ENCODE measurements at places on chromosomes 16 and 17. TPM values are rescaled to one million over a fixed set of nuclear protein-coding genes. Genes with fewer than 3 reads are reported as not detected.

ACD gene
- 18.0 TPM for total RNA-seq

DNAH3 gene
- not detected for total RNA-seq

RNF43 gene
- total RNA-seq, result 0.42 TPM

ZNF469 gene
- 1.0 TPM for total RNA-seq

TMC7 gene
- 5.2 TPM for total RNA-seq

SLC2A4 gene
- total RNA-seq, result 20.1 TPM

KDM6B gene
- 9.4 TPM for total RNA-seq

CACNA1H gene
- total RNA-seq, result 12.0 TPM

ADGRG1 gene
- total RNA-seq, result 9.0 TPM

DNA sequence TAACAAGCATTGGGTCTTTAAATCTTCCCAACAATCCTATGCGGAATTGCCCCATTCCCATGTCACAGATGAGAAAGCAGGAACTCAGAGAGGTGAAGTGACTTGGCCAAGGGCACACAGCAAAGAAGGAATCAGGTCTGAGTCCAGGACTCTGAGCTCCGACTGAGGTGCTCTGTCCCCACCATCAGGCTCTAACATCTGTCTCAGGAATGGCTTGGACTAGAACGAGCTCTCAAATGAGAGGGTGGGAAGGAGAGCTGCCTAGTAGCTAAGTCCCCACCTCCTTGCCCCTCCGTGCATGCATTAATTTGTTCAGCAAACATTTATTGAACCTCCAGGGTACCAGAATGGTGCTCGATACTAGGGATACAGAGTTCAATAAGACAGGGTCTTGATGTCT is 26.7 kb downstream of the ABCC3 start:
- DNase-seq, result no peak

GRCh38 chr16:81599034-81599744 is 154.6 kb downstream of the CMIP start:
- DNase-seq, result no peak

DNA sequence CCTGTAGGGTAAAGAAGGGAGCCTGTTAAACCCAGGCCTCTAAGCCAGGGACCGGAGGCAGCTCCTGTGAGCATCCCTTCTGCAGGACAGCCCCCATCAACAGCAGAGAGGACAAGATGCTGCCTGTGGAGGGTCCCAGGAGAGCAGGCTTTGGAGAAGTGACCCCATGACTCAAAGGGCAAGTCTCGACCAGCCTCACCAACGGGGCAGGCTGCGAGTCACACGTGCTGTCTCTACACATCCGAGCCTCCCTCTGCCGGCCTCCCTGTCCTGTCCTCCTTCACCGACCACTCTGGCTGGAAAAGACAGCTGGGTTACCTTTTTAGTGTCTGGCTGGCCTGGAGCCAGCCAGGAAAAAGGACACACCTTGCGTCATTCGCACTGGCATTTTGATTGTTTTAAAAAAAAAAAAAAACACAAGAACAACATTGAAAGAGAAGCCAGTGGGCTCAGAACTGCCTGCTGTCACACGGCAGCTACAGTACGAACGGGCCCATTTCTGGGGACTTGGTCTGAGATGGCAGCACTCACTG is 74.5 kb upstream of the RCVRN start:
- DNase-seq, result no peak

- DNase-seq, result no peak
These were observed 45.8 kb upstream of the NOS2 start for GRCh38 chr17:27846042-27846655.

DNA sequence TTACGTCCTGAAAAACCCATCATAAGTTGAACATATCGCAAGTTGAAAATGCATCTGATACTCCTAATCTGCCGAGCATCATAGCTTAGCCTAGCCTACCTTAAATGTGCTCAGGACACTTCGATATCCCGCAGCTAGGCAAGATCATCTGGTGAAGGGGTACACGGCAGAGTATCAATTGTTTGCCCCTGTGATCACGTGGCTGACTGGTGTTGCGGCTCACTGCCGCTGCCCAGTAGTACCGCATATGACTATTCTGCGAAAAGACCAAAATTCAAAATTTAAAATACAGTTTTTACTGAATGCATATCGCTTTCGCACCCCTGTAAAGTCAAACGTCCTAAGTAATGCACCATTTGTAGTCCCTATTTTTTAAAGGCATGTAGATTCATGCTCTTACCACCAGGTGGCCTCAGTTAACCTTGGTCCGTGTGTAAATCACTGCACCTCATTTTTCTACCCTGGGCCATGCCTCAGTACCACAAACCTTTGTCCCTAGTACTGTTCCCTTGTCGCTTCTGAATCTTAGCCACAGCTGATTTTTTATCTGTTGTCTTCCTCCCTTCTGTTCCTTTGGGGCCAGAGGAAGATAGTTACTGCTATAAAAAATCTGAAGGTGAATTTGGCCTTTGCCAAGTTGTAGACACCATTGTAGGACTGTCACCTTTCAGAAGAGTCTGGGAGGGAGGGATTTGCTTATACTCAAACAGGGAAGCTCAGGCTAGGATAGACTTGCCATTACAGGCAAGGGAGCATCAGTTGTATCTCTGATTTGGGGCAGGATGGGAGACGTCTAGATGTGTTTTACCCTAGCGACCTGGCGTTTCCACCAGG is 34.4 kb downstream of the WWP2 start:
- peak; percentile 46 for DNase-seq

- no peak for DNase-seq
These were observed 78.8 kb downstream of the CDRT15 start for GRCh38 chr17:14157822-14158221.

DNA sequence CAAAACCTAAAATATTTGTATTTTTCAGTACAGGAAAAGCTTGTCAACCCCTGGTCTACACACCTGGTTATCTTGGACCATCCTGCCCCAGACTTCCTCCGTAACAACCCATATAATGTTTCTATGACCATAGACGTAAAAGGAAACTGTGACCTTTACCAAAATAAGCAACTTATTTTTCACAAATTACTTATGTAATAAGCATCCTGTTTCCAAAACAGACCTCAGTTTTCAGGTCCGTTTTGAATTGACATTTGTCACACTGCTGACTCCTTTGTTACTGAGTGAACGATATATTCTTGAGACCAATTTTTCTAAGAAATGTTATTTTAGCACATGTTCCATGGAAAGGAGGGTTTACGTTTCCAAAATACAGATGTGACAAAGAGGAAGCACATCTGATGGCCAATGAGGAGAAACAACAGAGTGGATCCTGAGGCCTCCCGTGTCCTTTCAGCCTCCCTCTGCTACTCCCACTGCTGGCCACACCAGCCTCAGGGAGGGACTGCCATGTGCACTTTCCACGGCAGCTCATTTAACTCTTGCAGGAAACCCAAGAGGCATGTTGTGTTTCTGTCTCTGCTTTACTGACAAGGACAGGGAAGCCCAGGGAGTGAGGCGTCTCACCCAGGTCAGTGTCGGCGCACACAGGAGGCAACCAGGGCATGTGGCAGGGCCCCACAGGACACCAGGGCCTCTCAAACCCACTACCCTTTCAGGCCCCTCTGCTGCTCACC is 20.1 kb upstream of the ALDH3A1 start:
- DNase-seq, result no peak

- DNase-seq, result no peak
These were observed 11.6 kb downstream of the NATD1 start for GRCh38 chr17:21241564-21241963.

- no peak for DNase-seq
These were observed 80.8 kb upstream of the HSBP1 start for GRCh38 chr16:83727018-83727417.

DNA sequence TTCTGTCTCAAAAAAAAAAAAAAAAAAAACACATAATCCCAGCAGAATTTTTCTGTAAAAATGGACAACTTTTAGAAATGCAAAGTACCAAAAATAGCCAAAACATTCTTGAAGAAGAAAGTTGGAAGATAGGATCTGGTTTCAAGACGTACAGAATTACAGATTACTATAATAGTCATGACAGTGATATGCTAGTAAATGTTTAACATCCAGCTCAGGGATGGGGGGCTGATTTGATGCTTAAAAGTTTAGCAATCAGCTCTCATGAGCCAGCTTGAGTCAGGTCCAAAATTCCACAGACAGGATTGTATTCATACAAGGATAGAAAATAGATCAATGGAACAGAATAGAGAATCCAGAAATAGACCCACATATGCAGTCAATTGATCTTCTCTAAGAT is 100.5 kb downstream of the CYB561 start:
- DNase-seq, result no peak
